ENCODE measurements at places on chromosomes 6 and 20.
A peak's percentile ranks its signal among the peaks of the same experiment; 100 is the strongest.

DNA sequence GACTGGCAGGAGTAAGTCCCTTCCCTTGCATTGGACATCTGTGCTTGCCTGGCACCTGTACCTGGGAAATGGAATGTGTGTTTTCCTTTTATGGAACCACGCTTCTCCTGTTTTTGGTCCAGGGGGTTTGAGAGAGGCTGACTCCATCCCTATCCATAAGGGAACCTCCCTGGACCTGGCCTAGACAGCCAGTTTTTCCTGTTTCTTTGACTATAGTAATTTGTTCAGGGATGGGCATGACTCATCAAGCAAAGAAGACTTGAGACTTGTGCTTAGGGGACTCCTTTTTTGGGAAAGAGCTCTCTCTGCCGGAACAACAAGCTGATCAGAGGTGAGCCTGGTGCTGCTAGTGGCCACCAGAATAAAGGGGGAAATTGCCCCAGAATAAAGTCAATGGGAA, 393.8 kb downstream of the CDH26 start:
- no peak for DNase-seq

DNA sequence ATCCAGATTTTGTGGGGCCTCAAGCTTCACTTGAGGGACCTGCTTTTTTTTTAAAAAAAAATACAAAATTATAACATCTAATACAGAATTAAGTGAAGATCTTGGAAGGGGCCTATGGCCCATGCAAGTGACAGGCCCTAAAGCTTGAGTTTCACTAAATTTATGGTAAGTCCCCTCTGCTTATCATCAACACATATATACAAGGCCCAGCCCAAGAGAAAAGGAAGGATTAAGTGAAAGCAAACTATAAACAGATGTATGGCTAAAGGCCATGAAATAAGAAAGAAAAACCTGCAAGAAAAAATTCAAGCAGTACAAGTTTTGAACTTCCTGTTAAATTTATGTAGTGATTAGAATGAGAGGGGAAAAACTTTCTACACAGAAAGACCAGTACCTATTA, 86.8 kb downstream of the CDC40 start:
- DNase-seq, result no peak

DNA sequence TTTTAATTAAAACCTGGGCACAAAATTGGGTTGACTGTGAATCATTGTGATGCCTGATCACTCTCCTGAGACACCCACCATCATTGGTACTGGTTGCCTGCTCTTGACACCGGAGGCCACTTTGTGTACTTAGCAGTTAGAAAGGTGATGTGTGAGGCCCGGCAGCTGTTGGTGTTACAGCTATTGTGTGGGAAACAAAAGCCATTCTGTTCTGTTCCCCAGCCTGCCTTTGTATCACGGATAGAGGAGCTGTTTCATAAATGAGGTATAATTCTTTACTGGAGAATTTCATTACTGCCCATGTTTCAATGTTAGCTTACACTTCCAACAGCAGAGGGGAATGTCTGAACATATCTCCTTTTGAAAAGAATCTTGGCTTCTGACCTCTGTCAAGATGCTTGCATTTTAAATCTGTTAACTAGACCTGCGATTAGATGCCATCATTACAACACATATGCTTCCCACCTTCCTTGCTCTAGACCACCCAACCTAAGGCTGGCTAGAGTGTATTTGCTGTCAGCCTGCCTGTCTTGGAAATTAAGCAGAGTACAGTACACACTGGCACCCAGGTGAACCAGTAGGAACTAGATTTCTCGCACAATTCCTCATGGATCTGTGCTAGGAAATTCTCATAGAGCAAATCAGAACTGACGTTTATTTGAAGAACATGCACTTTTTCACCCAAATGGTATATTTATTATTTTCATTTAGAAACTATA, 142.4 kb upstream of the INSM1 start:
- no peak for DNase-seq

DNA sequence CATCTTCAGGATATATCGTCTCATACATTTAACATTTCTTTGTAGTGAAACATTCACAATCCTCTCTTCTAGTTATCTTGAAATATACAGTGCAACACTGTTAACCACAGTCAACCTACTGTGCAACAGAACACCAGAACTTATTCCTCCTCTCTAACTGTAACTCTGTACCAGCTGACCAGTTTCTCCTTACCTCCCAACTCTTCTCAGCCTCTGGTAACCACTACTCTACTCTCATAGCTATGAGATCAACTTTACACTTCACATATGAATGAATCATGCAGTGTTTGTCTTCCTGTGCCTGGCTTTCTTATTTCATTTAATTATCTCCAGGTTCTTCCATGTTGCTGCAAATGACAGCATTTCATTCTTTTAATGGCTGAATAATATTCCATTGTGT, 337.6 kb downstream of the BTBD9 start:
- DNase-seq, result no peak

DNA sequence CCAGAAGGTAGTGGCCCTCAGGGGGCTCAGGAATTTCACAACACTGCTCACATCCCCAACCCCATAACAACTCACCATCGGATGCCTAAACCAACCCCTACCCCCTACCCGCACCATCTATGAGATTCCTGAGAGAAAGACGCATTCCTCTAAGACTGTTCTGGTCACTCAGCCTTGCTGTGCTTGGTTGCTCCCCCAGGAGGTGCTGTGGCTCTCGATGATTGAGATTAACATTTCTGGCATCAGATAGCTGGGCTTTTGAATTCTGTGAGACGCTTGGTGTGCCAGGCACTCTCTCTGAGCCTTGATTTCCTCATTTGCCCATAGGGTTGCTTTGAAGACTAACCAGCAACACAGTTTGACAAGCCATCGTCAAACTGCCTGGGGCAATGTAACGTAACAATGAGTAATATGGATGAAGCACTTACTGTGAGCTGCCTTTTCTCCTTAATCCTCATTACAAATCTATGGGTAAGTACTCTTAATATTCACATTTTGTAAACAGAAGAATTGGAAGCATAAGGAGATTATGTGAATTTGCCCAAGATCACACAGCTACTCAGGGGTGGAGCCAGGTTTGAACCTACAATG, 978 bp downstream of the WFDC6 start:
- no peak for DNase-seq

- DNase-seq, result no peak
Measured at GRCh38 chr20:9377007-9377406, 137.4 kb upstream of the LAMP5 start.

DNA sequence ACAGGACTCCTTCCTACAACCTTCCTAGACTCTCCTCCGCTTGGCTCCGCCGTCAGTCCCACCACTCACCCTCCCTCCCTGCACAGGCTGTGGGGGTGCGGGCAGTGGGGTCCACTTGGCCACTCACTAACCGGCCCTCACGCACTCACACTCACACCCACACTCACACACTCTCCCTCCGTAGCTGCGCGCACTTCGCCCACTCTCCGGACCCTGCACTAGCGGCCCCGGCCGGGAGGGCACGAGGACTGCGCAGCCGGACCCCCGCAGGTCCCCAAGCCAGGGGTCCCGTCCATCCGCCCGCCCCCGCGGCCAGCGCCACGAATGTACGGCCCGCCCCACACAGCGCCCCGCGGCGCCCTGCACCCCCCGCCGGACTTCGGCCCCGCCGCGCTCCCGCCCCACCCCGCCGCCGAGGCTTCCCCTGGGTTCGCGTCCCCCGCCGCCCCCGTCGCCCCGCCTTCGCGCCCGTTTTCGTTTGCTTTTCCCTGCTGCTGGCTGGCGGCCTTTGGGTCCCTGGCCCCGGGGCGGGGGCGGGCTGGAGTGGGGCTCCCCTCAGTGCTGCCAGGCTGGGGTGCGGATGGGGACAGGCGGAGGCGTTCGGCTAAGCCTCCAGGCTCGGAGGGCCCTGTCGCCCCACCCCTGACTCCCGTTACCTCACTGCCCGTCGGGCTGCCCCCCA, 23.0 kb upstream of the SLC22A7 start:
- no peak for DNase-seq

- DNase-seq, result no peak
Measured at GRCh38 chr20:49343246-49343645, 65.4 kb upstream of the ZNFX1 start.

DNA sequence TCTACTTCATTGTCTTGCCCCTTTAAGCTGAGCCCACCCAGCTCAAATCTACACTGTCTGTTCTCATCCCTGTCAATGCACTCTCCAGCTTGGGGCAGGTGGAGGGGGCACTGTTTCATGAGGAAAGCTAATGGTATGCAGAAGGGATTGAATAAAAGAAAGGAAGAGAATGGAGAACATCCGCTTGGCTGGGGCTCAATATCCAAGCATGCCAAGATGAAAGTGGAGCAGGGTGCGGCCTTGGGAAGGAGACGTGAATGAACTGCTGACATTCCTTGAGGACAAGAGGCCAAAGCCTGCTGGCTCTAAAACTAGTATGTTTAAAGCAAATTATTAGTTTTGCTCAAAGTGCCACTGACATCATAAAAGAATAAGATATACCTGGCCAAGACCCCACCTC, 24.2 kb downstream of the AKAP12 start:
- peak; percentile 37 for DNase-seq
